Vagina (tissue), 2 donors: ENCODE measurements at places on chromosomes 5 and 9. TPM values are rescaled to one million over a fixed set of nuclear protein-coding genes. Genes with fewer than 3 reads are reported as not detected.

DNA sequence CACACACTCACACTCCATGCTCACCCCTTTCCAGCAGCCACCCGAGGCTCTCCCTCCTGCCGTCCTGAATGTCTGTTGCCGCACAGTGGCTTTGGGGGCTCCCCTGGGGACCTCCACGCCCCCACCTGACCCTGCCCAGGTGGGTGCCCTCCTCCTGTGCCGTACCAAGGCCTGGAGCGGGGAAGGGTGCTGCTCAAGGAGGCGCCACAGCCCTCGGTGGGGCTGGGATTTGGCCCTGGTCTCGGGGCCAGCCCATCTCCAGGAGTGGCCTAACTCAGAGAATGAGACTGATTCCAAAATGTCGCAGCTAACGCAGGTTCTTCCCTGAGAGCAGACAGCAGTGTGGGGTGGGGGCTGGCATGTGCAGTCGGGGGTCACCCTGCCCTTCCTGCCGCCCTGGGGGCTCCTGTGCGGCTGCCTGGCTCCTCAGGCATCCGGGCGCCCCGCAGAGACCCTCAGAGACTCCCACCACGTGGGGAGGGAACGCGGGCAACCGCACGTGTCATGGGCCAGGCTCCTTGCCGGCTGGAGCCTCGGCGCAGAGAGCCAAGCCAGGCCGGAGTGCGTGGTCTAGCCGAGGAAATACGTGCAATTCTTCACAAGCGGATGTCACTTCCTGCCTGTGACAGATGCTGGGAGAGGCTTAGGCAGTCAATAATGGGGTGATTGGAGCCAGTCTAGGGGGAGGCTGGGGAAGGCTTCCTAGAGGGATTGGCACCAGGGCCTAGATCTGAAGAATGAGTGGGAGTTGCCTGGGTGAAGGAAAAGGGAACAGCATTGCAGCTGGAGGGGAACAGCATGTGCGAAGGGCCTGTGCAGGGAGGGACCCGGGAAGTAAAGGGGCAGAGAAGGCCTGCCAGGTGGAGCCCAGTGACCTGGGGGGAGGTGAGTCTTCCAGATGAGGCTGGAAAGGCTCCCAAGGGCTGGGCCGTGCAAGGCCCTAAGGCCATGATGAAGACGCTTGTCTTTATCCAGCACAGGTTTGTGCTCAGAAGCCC lies 44.1 kb downstream of the C9orf50 start:
- no peak for DNase-seq

DNA sequence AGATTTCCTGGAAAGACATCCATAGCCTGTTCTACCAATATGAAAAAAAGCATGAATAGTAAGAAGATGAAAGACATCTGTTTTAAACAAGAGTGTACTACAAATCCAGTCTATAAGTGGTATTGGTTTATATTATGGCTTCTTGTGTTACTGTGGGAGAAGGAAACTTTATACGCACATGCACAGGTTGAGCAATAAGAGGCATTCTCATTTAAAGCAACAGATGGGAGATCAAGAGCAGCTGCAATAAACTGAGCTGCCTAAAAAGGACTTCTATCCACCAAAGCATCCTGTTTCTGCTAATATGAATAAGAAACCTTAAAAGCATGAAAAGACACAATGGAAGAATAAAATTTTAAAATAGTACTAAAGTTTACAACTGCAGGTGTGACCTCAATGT lies 8.6 kb upstream of the PCDHB1 start:
- no peak for DNase-seq

GRCh38 chr5:278646-279045 lies 7.2 kb downstream of the PDCD6 start:
- no peak for DNase-seq

The PCDHA13 gene
- total RNA-seq: not detected

The GBA2 gene
- total RNA-seq: 77.3 TPM

DNA sequence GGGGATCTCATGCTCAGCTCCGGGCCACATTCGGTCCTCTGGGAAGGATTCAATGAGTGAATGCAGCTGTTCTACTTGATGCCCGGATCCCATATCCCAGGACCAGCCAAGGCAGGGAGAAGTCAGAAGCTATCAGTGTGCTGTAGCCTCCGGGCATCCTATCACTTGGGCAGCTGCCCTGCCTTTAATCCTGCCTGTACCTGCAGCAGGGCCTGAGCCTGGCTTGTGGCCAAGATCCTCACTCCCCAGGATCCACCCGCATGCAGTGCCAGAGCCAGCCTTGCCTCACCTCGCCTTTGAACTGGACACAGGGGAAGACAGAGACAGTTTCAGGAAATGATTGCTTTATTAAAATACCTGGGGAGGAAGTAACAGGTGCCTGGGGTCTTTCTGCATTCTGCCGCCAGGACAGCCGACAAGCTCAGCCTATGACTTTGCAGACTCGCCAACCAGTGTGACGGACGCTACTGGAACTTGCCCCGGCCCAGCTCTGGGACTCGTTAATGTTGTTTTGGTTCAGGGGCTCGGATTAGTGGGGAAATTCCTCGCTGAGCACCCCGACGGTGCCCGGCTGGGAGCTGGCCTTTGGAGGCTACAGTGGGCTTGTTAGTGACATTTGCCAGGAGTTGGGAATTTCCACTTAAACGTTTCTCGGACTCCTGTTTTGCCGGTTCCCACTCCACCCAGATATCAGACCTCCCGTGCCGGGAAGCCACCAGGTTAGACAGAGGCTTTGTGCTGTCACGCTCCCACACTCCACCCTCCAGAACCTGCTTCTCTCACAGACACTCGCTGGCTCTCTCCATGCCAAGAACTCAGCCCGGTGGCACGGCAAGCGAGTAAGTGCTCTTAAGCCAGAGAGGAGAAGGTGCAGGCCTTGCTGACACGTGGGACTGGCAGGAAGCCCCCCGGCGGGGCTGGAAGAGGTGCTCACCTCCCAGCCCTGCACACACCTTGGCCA lies 721 bp downstream of the PTGES start:
- no peak for DNase-seq

The HAPLN1 gene
- total RNA-seq: not detected

The WDR38 gene
- not detected for total RNA-seq

The ECPAS gene
- total RNA-seq: 62.9 TPM

The COL23A1 gene
- total RNA-seq: 3.7 TPM

- DNase-seq: no peak
Measured at GRCh38 chr9:136273244-136273865, 27.7 kb upstream of the QSOX2 start.

- no peak for DNase-seq
Measured at GRCh38 chr5:61298580-61298979, 33.5 kb upstream of the ZSWIM6 start.

- DNase-seq: no peak
Measured at GRCh38 chr5:122997294-122997693, 39.2 kb downstream of the PPIC start.
